ENCODE measurements at places on chromosomes 11 and 22.
A peak's percentile ranks its signal among the peaks of the same experiment; 100 is the strongest.

- DNase-seq: no peak
Observed at GRCh38 chr11:119567688-119568582, 145.0 kb upstream of the THY1 start.

DNA sequence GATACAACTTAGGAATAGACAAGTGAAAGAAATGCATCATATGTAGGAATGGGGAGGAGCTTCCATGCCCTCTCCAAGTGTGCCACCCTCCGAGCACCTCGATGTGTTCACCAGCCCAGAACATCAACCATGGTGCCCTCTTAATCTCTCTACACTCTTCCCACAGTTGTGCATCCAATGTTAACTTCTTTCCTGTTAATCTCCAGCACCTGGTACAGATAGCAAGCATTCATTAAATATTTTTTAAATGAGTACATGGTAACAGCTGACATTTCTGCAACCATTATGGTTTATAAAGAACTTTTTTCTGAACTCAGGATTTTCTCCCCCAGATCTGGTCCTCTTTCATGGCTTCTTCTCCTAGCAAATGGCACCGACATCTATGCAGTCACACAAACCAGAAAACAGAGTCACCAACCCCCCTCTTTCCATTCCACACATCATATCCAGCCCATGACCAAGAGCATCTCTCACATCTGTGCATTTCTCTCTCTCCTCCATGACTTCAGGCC lies 118.1 kb upstream of the CLPB start:
- no peak for DNase-seq

DNA sequence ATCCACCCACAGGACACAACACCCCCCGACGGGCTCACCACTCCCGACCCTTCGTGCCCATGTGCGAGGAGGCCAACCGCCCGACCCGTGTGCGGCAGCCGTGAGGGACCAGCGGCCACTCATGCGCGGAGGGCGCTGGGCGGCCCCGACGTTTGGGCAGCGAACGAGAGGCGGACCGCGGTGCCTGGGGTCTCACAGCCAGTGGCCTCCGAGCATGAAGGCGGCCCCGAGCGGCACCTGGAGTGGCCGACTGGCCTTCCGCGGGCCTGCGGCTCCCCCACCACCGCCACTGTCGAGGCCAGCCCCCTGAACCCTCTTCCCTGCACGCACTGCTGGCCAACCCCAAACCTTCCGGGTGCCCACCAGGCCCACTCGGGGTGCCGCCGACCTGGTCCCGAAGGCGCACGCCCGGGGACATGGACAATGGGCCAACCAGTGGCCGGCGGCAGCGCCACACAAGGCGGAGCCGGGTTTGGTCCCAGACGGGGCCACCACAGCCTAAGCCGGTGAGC lies 4274.9 kb upstream of the OR11H1 start:
- no peak for DNase-seq

DNA sequence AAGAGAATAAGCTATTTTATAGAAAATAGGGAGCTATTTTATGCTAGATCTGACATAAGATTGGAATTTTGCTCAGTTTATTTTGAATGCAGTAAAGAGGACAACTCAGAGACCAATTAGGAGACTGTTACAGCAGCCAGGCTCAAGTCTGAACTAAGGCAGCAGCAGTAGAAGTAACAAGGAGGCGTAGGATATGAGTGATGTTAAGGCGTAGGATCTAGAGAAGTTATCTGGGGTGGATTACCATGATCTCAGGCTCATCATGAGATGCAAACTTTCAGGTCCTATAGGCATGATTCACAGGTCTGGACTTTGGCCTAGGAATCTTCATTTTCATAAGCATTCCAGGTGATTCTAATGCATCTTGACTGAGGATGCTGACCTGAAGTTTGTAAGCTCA lies 108.9 kb upstream of the BLID start:
- no peak for DNase-seq

- no peak for DNase-seq
Observed at GRCh38 chr11:1936781-1937615, 10.1 kb upstream of the MRPL23 start.

DNA sequence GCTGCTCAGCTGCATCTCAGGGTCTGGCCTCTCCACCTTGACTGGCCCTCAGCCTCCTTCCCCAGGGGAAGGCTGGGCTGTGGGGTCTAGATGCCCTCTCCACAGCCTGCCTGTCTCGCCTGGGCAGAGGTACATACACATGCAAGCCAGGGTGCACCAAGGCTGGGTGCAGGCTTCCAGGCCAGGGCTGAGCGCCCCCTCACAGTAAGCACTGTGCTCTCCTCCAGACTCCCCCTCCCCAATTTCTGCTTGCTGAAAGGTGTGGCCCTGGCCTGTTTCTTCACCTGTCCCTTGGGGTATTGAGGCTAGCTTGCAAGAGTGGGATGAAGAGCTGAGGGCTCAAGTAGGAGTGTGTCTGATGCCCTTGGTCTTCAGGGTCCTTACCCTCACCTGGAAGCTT lies 22.5 kb downstream of the RELT start:
- DNase-seq: no peak

- no peak for DNase-seq
Observed at GRCh38 chr11:121928597-121929580, 187.1 kb downstream of the BLID start.

GRCh38 chr11:79550809-79551208 lies 110.0 kb upstream of the TENM4 start:
- DNase-seq: no peak

GRCh38 chr11:114208377-114208776 lies 87.8 kb upstream of the NNMT start:
- no peak for DNase-seq

GRCh38 chr11:5593146-5593545 lies 3.3 kb upstream of the TRIM6 start:
- DNase-seq: no peak

DNA sequence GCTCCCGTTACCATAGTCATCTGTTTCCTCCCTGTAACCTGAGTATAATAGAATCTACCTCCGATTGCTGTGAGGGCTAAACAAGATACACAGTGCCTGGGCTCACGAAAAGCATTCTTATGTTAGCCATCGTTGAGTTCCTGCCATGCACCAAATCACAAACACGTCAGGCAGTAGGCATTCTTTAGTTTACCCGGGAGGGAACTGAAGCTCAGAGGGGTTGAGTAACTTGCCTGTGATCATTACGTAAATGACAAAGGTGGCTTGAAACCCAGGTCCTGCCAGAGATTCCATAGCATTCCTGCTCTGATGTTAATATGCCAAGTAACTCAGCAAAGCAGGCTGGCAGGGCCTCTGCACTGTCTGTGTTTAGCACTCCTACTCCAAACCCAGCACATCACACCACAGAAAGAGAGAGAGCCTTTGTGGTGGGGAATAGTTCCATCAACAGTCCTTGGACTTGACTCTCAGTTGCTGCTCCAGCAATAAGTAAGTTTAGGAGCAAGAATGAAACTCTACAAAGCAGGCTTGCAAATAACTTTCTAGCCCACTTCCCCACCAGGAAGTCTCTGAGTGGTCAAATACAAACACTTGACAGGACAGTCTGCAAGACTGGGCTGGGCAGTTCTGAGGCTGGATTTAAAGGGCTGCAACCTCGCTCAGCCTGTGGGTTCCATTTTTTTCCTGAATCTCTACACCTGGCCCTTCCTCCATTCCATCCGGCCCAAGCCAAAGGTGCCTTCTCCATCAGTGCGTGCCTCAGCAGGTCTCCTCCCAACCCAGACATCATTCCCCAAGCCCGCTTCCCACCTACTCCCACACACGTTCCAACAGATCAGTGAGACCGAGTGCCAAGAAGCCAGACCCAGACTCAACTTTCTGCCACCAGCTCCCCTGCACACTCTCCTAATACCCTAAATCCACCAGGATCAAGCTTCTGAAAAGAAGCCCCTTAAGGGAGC lies 1.1 kb downstream of the SCN2B start:
- DNase-seq: no peak

DNA sequence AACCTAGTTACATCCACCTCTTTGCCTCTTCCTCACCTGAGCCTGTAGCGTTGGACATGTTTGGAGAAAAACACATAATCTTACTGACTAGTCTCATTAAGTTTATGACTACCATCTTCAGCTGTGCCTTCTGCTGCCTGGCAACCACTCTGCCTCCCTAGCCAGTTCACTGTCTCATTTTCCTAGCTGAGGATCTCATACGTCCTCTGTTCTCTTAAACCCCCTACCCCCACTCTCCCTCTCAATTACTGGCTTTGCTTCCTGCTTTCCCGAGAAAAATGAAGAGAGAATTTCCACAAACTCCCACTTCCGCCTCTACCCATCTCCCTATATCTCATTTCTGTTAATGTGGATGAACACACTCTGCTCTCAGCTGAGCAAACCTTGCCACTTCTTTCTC lies 239.3 kb upstream of the POU2AF2 start:
- no peak for DNase-seq

GRCh38 chr22:35230839-35231584 lies 26.3 kb upstream of the HMGXB4 start:
- DNase-seq: no peak

GRCh38 chr11:1906611-1907423 lies 12.7 kb upstream of the TNNT3 start:
- DNase-seq: no peak

DNA sequence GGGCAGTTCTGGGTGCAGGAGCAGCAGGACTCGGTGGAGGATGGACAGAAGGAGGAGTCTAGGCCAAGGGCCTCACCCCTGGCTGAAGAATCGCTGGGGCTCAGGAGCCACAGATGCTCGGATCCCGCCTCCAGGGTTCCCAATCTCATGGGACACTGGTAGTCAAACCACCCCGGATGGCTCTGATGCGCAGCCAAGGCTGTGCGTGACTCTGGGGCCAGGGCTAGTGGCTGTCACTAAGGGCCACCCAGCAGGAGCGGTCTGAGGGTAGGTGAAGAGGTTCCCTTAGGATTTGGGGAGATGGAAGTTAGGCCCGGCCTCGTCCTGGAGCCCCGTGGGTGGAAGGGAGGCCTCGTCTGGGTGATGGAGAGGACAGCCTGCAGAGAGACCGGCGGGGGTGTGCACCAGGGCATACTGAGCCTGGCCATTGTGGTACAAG lies 300.6 kb downstream of the TBC1D22A start:
- DNase-seq: no peak

DNA sequence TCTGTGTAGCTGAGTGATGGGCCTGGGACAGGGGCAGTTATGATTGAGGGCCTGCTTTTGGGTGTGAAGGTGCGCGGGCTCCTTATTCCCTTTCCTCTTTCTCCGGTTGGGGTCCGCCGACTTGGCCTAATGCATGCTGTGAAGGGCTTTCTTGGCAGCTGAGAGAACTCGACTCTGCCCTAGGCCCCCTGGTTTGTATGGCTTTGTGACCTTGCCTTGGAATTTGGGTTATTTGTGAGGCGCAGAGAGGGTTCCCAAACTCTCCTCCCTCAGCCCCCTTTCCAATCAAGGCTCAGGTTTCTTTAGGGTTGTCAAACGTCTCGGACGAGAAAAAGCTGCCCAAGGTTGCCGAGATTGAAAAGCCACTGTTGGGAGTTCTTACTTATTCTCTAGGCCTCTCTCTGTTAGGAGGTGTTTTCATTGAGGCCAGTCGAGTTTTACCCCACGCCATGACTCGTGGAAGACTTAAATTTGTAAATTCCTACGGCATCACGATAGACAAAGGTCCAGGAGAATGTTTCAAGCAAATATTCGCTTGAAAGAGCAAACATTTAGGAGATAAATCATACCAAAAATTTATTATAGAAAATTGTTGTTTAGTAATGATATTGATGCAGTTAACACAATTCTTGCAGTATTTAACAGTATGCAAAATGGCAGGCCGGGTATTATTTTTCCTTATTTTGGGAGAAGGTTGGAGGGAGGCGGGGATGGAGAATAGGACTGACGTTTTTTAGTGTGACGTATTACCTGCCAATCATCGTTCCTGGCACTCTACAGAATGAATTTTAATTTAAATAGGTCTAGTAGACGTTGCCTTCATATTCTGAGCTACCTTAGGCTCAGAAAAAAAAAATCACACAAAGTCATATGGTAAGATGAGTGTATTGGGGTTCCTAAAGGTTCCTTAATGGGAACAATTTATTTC lies 689 bp downstream of the PDHX start:
- DNase-seq: no peak

- DNase-seq: peak; percentile 64
Observed at GRCh38 chr11:62539238-62539925, 7.2 kb downstream of the AHNAK start.

DNA sequence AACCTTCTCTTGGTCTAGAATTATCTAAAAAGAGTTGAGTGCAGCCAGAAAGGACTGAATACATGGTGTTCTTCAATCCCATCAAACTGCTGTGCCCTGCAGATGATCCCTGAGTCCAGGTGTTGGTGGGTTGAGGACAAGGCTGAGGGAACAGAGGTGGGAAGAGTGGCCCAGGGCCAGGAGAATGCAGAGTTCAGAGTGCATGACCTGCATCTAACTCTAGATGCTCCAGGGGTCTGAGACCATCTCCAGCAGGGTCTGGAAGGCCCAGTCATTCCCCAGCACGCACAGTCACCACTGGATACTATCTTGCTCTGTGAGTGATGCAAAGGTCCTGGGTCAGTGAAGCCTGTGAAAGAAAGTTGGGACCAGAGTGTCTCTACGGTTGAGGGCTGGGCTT lies 2.1 kb upstream of the VPREB1 start:
- DNase-seq: no peak

DNA sequence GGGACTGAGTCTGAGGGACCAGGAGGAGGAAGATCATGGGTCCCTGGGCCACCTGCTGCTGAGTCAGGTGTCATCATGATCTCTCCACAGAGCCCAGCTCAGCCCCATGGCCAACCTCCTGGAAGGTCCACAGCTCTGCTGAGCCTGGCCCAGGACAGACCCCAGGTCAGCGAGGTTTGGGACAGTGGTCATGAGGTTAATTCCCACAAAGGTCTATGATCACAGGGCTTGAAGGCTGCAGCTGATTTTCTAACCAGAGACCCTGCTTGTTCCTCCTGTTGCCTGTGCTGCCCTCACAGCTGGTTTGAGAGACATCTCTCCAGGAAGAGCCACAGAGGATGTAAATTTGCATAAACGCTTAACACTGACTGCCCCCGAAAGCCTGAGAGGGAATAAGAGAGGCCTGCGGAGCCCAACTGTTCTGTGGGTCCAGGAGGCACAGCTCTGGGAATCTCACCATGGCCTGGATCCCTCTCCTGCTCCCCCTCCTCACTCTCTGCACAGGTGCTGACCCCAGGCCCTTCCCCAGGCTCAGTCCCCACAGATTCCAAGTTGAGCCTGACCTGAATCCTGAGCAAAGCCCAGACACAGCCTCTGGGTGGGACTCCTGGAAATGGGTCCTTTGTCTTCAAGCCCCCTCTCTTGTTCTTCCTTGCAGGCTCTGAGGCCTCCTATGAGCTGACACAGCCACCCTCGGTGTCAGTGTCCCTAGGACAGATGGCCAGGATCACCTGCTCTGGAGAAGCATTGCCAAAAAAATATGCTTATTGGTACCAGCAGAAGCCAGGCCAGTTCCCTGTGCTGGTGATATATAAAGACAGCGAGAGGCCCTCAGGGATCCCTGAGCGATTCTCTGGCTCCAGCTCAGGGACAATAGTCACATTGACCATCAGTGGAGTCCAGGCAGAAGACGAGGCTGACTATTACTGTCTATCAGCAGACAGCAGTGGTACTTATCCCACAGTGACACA lies 102.8 kb downstream of the GGTLC2 start:
- DNase-seq: no peak
